ENCODE measurements at places on chromosomes 1 and 21. TPM values are rescaled to one million over a fixed set of nuclear protein-coding genes. Genes with fewer than 3 reads are reported as not detected.

Gene NTMT2
- not detected for total RNA-seq

Gene SEC22B
- total RNA-seq = 19.7 TPM

GRCh38 chr1:46362158-46362557 is 21.6 kb downstream of the NSUN4 start:
- no peak overlapping the region for H3K4me3 ChIP-seq
- H3K36me3 ChIP-seq = peaks cover 31% of the 10 kb centered on the region
- H3K4me1 ChIP-seq = no peaks in the 10 kb centered on the region

Gene SPRR4
- total RNA-seq = not detected

- no peak for DNase-seq
- H3K4me1 ChIP-seq = peaks cover 8% of the 10 kb centered on the region
- H3K27me3 ChIP-seq = no peaks in the 10 kb centered on the region
- H3K27ac ChIP-seq = no peak overlapping the region
- H3K36me3 ChIP-seq = no peaks in the 10 kb centered on the region
- H3K4me3 ChIP-seq = no peak overlapping the region
These were observed 203.2 kb downstream of the RHOU start for GRCh38 chr1:228938537-228938901.

Gene LIPI
- not detected for total RNA-seq

Gene LHX8
- total RNA-seq = not detected

Gene LCE1E
- not detected for total RNA-seq

GRCh38 chr1:233427907-233428306 is 100.4 kb downstream of the MAP3K21 start:
- H3K27me3 ChIP-seq = peaks cover 22% of the 10 kb centered on the region
- peaks cover 2% of the 10 kb centered on the region for H3K36me3 ChIP-seq
- H3K4me3 ChIP-seq = no peak overlapping the region
- DNase-seq = no peak

Gene IL20
- not detected for total RNA-seq

- no peaks in the 10 kb centered on the region for H3K27me3 ChIP-seq
- DNase-seq = peak; percentile 74
- no peak overlapping the region for H3K27ac ChIP-seq
- no peak overlapping the region for H3K4me3 ChIP-seq
- H3K36me3 ChIP-seq = no peaks in the 10 kb centered on the region
These were observed 83.6 kb upstream of the SLC25A33 start for GRCh38 chr1:9455487-9456234.

GRCh38 chr1:16226490-16227179 is 10.3 kb downstream of the CPLANE2 start:
- peaks cover 7% of the 10 kb centered on the region for H3K36me3 ChIP-seq
- no peaks in the 10 kb centered on the region for H3K4me1 ChIP-seq
- no peak overlapping the region for H3K27ac ChIP-seq
- H3K27me3 ChIP-seq = peaks cover 29% of the 10 kb centered on the region
- H3K4me3 ChIP-seq = no peak overlapping the region

Gene LCE3D
- total RNA-seq = not detected
